ENCODE measurements at places on chromosomes 12 and 14. TPM values are rescaled to one million over a fixed set of nuclear protein-coding genes. Genes with fewer than 3 reads are reported as not detected.

KIAA0586 gene
- total RNA-seq: 15.4 TPM

FLVCR2 gene
- 0.68 TPM for total RNA-seq

GLIPR1L2 gene
- 0.93 TPM for total RNA-seq

SP7 gene
- not detected for total RNA-seq

GALNT4 gene
- total RNA-seq: 7.2 TPM

DNAJC22 gene
- total RNA-seq: not detected

MORN3 gene
- 0.50 TPM for total RNA-seq

STON2 gene
- total RNA-seq: 96.0 TPM

INSM2 gene
- not detected for total RNA-seq

GPR137C gene
- under 0.01 TPM for total RNA-seq

RFX4 gene
- not detected for total RNA-seq

KRT83 gene
- not detected for total RNA-seq

PIK3C2G gene
- total RNA-seq: 0.28 TPM

WASHC4 gene
- total RNA-seq: 109 TPM

ANO4 gene
- 2.4 TPM for total RNA-seq

CCDC177 gene
- total RNA-seq: not detected

CLEC2A gene
- total RNA-seq: not detected

OR4K13 gene
- total RNA-seq: not detected

SLC5A8 gene
- not detected for total RNA-seq

VPS33A gene
- total RNA-seq: 19.1 TPM

RNASE4 gene
- 3.8 TPM for total RNA-seq

ARHGAP9 gene
- total RNA-seq: not detected

ATP23 gene
- total RNA-seq: 6.5 TPM

TMEM52B gene
- not detected for total RNA-seq

DTX1 gene
- total RNA-seq: not detected

DEGS2 gene
- total RNA-seq: 1.2 TPM

ADAMTS20 gene
- not detected for total RNA-seq

PLEKHD1 gene
- total RNA-seq: 0.07 TPM

CCDC175 gene
- not detected for total RNA-seq

ACTR10 gene
- 44.4 TPM for total RNA-seq

PCK2 gene
- total RNA-seq: 137 TPM

ETV6 gene
- 22.1 TPM for total RNA-seq

ADAM20 gene
- total RNA-seq: 0.68 TPM

LPAR5 gene
- total RNA-seq: 5.1 TPM

ESRRB gene
- not detected for total RNA-seq

RNFT2 gene
- total RNA-seq: 0.34 TPM

SPRYD3 gene
- 25.5 TPM for total RNA-seq

SLC6A15 gene
- 40.5 TPM for total RNA-seq

SAMD15 gene
- total RNA-seq: under 0.01 TPM

ZNF641 gene
- total RNA-seq: 14.4 TPM

TMEM132C gene
- total RNA-seq: not detected

SCARB1 gene
- total RNA-seq: 9.9 TPM

CNOT2 gene
- 118 TPM for total RNA-seq

NKX2-1 gene
- total RNA-seq: not detected

GALNT9 gene
- total RNA-seq: not detected

MMP17 gene
- 9.9 TPM for total RNA-seq

FOXJ2 gene
- total RNA-seq: 6.5 TPM

RNASE13 gene
- total RNA-seq: not detected

MYF5 gene
- total RNA-seq: not detected

DPF3 gene
- 0.07 TPM for total RNA-seq

PRICKLE1 gene
- total RNA-seq: 3.8 TPM

SLC7A7 gene
- total RNA-seq: 0.34 TPM

LTA4H gene
- total RNA-seq: 69.4 TPM

RNASE3 gene
- not detected for total RNA-seq

NTS gene
- not detected for total RNA-seq

CHPT1 gene
- total RNA-seq: 10.3 TPM
